ENCODE measurements at places on chromosomes 5 and 9.

- DNase-seq = no peak
These were observed 43.7 kb upstream of the RFX3 start for GRCh38 chr9:3569529-3569928.

- DNase-seq = peak; percentile 23
These were observed 64.6 kb downstream of the ABLIM3 start for GRCh38 chr5:149205625-149206523.

GRCh38 chr5:56819060-56819881, 3.9 kb downstream of the MAP3K1 start:
- DNase-seq = no peak

DNA sequence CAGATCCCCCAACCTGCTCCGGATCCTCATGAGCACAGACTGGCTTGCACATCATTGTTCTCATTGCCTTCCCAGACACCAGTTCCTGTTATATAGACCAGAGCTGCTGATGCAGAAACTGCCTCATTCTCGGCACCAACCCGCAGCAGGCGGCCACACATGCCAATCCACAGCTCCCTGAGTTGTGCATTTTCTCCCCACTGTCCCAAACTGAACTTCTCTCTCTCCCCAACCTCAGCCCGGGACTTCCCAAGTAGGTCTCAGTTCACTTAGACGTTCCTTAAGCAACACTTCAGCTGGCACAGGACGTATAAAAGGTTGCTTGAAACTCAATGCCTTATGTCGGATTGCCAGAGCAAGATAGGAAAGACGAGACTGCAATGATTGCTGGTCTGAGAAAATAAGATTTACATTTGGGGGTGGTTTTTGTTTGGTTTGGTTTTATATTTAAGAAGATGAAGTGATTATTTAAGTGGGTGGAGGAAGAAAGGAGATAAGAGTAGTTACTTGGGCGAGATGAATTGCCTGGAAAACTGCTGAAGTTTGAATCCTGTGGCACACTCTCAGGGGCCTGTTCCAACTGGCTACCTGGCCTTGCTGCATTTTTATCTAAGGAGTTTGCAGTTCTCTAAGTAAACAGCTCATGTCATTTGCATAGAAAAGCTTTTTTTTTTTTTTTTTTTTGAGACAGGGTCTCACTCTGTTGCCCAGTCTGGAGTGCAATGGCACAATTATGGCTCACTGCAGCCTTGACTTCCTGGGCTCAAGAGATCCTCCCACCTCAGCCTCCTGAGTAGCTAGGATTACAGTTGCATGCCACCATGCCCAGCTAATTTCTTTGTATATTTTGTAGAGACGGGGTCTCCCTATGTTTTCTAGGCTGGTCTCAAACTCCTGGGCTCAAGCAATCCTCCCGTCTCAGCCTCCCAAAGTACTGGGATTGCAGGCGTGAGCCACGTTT, 155.4 kb downstream of the GOLPH3 start:
- no peak for DNase-seq

- DNase-seq = no peak
These were observed 287.4 kb upstream of the ACTBL2 start for GRCh38 chr5:57770039-57770438.

- DNase-seq = no peak
These were observed 11.6 kb upstream of the ECM2 start for GRCh38 chr9:92547356-92547755.

GRCh38 chr9:86341007-86341491, 13.2 kb downstream of the TUT7 start:
- DNase-seq = no peak

DNA sequence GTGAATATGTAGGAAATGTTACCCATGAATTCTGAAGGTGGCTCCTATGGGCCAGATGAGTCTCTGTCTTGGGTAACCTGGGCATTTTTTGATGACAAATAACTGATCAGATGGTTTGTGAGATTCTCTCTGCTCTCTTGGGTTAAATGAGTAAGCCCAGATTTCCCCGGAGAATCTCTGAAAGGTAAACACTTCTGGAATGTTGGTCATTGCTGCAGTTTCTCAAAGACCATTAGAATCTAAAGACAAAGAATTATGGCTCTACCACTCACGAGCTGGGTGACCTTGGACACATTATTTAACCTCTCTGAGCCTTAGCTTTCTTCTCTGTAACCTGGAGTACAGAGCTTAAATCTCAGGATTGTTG, 191.2 kb downstream of the DAB2IP start:
- no peak for DNase-seq

DNA sequence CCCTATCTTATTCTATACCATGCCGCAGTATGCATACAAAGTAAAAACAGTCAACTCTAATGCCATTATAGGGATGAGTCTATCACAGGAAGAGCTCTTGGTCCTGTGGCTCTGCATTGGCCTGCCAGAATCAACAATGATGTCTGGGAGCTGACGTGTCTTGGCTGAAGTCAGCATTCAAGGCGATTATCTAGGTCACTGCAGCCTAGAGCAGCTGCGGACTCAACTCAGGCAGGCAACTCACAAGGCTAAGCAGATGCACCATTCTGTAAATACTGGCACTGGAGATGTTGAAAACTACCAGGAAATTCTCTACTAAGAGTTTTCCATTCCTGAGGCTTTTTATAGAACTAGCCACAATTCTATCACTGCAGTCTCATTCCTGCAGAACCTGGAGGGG, 13.3 kb downstream of the SPATA9 start:
- DNase-seq = peak; percentile 88

GRCh38 chr5:163978897-163979296, 473.5 kb downstream of the MAT2B start:
- no peak for DNase-seq

- no peak for DNase-seq
These were observed 18.5 kb downstream of the JADE2 start for GRCh38 chr5:134543820-134544614.

DNA sequence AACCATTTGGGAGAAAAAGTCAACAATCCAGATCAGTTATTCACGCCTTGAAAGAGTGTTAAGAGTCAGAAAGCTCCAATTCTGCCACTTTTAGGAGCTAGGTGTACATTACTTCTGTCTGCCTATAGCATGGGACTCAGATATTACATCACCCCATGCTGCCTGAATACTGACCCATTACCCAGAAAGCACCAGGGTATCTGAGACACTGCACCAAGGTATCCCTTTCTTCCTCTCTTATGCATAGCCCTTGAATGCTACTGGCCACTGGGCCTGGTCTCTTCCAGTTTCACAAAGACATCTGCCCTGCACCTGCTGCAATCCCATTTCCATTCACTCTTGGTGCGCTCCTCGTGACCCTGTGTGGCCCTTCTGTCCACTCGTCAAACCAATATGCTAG, 2.6 kb downstream of the STRBP start:
- no peak for DNase-seq

DNA sequence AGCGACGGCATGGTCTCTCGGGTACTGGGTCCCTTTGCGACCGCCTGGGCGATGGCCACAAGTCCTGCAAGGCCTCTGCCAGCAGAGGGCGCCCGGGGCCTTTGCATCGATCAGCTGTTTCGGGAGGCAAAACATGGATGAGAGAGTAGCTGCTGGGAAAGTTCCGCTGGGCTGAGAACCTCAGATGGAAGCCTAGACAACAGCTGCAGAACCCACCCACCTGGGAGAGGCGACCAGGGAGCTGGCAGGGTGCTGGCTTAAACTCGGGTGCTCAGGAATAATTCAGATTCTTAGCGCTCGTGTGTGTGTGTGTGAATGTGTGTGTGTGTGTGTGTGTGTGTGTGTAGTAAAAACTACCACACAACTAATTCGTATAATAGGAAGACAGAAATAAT, 50.0 kb downstream of the TRIM32 start:
- DNase-seq = peak; percentile 89

GRCh38 chr9:108468364-108468763, 387.4 kb downstream of the ACTL7B start:
- peak; percentile 67 for DNase-seq

DNA sequence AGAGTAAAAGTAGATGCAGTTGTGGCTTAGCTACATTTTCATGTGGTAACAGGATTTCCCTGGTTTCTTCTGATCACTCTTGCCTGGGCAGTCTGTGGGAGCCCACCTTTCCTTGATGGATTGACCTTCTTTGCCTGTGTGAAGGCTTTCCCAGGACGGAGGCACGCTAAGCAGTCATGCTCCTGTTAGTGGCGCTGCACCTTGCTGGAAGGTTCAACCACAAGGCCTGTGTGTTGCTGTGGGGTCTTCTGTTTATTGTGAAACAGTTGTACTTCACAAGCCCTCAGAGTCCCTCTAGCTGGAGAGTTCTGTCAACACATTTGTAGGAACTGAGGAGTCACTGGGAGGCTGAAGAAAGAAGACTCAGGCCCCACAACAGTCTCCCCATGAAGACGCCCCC, 402.0 kb downstream of the IRX1 start:
- no peak for DNase-seq

- no peak for DNase-seq
These were observed 321.3 kb downstream of the EPB41L4A start for GRCh38 chr5:112097768-112098167.

DNA sequence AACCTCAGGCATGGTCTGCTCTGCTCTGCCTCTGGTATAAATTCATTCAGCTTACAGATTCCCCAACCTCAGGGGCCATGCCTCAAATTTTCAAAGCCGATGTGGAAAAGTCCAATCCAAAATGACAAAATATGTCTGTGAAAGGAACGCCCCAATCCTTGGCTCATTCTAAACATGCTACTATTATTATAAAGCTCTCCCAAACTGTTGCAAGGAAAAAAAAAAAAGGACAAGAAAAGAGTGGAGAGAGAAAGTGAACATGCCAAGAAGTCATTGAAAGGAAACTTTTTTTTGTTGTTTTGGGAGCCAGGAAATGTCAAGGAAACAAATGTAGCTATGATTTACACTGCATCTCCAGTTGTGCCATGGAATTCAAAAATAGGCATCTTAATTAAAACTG, 3.8 kb downstream of the COL23A1 start:
- DNase-seq = no peak

DNA sequence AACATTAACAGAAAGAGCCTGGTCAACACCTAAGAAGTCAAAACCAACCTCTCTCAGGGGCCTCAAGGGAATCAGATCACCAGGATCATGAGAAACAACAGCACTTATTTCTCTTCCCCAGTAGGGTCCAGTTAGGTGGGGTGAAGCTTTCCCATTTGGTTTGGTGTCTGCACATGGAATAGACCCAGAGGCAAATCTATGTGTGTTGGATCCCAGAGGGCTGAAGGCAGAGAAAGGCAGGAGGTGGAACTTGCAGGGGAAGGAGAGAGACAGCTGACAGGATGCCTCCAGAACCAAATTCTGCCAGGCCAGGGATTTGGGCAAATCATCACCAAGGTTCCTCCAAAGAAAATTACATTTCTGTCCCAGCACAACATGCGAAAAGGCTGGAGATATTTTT, 104.8 kb upstream of the SPOCK1 start:
- DNase-seq = no peak

GRCh38 chr5:38515646-38516045, 40.8 kb downstream of the LIFR start:
- peak; percentile 67 for DNase-seq

DNA sequence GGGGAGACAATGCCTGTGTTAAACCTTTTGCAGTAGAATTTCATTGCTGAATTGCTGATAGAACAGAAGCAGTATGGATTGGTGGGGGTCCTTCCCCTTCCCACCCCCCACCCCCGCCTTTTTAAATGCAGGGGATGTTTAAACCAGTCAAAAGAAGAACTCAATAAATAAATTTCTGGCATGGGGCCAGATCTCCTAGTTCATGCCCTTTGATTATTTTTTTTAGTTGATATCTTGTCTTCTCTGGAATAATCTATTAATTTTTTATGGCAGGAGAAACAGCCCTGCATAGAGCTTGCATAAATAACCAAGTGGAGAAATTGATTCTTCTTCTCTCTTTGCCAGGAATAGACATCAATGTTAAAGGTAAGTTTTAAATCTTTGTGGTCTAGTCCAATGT, 72.8 kb downstream of the SLF1 start:
- no peak for DNase-seq

DNA sequence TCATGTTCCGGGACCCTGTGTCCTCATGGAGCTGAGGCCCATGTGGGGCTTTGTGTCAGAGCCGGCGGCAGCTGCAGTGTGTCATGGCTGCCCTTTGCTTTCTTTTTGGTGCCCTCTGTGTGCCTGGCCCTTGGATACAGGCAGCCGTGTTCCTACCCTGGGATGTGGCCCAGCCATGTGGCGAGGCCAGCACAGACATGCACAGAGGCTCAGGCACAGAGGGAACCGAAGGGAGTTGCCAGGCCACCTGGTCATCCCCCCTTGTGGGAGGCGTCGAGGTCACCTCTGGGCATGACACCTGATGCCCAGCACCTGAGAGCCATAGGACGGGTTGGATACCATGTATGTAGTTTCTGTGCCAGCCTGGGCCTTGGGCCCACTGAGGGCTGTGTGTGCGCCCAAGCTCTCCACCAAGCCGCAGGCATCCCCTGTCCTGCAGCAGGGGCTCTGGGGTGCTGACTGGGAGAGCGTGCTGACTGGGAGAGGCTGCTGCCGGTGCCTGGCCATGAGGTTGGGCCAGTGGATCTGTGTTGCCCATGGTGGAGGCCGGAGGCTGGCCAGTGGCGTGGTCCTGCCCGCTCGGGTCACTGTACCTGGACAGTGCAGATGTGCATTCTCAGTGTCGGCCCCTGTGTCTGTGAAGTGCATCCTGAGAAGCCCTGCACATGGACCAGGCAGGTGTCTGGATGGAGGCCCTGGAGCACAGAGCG, 4.8 kb downstream of the NKD2 start:
- DNase-seq = no peak

GRCh38 chr5:56459394-56460194, 226.5 kb upstream of the ANKRD55 start:
- no peak for DNase-seq

- DNase-seq = no peak
These were observed 140.3 kb downstream of the RASEF start for GRCh38 chr9:82922686-82923085.

DNA sequence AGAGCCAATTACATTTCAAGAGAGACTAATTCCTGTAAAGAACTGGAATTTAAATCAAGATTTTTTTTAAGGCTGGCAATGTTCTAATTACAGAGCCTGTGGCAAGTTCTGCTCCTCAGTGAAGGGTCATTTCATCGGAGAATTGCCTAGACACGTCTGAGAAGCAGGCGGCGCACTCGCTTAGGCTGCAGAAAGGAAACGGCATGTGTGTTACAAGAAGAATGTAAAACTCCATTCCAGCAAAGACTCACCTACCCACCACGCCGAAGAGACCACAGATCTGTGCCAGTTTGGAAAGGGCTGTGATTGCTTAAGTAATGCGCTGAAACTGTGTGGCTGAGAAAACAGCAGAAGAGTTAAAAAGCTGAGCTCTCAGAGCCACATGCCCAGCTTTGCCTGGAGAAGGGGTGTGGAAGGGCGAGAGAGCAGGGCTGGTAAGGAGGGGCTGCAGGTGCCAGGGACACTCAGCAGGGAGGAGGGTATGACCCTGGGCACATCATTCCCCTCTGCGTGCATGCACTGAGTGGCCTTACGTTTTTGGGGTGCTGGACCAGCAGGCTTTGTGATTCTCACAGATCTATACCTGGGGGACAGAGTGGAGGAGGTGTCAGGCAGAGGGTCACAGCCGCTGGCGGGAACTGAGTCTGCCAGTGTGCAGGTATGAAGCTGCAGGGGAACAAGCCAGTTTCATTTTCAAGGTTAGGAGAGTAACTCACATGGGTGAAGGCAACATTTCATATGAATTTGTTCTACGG, 17.8 kb upstream of the SLC25A51 start:
- DNase-seq = no peak

- DNase-seq = no peak
These were observed 74.7 kb downstream of the ZFAND5 start for GRCh38 chr9:72290311-72290710.

Data from testis (tissue), 5 donors.